ENCODE measurements at places on chromosomes 1 and 21.

DNA sequence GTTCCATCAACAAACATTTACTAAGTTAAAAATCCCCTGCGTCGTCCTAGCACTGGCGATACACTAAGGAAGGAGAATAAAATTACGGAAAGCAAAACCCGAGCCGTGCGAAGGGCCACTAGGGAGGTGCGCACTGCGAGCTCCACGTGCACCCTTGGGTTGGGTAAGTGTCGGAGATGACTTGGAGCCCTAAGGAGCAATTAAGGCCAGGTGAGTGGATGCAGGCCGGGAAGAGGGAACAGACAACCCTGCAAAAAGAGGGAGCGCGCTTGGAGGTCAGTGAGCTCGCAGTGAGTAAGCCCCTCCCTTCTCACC, 704 bp downstream of the WDR4 start:
- no peak for DNase-seq

- peak; percentile 33 for DNase-seq
These were observed 26.2 kb upstream of the DYNLT5 start for GRCh38 chr1:66725885-66726665.

DNA sequence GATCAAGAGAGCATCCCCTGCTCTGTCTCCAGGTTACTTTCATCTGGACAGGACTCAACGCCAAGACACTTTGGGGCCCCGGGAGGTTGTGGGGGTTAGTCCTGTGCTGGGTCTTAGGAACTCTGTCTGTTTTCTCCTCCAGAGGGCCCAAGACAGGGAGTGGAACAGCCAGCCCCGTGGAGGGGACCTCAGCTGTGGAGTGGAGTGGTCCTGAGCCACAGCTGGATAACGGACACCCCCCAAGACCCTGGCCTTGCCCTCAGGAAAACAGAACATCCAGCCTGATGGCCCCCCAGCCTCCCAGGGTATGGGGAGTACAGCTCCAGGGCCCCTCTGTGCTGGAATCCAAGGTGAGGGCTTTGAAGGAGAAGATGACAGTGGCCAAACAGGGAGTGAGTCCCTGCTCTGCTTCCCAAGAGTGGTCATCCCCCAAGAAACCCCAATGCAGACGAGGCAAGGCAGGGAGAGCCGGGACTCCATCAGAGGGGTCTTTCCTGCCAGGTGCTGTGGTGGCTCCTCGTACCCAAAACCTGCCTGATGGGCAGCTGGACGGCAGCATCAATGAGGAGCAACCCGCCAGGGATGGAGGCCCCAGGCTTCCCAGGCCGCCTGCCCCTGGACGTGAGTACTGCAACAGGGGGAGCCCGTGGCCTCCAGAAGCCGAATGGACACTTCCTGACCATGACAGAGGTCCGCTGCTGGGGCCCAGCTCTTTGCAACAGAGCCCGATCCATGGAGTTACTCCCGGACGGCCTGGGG, 3.5 kb downstream of the KIAA1614 start:
- DNase-seq: no peak

GRCh38 chr21:31514598-31514997, 144.9 kb upstream of the SOD1 start:
- no peak for DNase-seq

GRCh38 chr1:181783208-181783607, 278.3 kb downstream of the ZNF648 start:
- no peak for DNase-seq

DNA sequence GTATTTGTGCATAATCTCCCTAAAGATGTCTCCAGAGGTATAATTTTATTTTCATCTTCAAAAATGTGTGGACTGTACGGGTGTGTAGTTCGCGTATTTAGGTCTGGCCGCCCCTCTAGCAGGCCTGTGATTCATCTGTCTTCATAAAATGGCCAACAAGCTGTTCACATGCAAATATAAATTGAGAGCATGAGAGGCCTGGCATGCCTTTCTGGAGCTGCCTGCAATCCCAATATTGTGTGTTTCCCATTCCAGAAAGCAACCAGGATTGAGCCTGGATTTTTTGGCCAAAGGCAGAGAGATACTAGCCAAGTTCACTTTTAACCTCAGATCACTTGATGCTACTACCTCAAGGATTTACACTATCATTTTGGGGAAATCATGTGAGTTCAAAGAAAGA, 197.2 kb downstream of the NFIA start:
- DNase-seq: no peak

- no peak for DNase-seq
These were observed 48.4 kb downstream of the SNX7 start for GRCh38 chr1:98709906-98710305.

DNA sequence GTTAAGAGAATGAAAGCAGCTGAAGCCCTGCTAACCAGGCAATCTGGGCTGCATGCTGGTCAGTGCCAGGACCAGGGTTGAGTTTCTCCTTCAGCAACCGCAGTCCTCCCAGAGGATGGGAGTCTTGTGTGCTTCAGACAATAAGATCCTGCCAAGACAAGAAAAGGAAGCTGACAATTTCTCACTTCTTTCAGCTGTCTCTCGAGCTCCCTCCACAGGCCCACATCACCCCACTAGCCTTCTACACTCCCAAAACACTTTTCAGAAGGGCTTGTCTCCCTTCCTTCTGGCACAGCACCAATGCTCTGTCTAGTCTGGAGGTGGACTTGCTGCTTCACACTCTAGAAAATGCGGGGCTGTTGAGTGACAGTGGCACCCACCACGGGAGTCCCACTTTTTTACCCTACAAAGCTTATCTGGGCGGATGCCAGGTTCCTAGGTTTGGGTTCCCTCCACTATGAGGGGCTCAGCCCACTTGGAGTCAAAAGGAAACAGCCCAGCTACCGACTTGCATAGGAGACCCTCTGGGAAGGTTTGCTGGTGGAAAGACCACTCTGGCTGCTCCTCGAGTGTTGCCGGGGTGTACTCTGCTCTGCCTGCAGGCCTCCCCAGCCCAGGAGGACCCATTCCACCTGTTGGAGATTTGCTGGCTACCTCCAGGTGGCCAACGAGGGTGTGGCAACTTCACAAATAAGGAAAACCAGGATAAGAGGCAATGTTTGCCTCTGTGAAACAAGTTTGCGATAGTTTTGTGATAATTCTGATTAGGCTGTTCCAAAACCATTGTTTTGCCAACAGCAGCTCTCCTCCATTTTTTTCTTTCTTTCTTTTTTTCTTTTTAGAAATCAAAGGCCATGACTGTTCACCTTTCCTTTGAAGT, 68.9 kb downstream of the TENT5C start:
- DNase-seq: peak; percentile 55

DNA sequence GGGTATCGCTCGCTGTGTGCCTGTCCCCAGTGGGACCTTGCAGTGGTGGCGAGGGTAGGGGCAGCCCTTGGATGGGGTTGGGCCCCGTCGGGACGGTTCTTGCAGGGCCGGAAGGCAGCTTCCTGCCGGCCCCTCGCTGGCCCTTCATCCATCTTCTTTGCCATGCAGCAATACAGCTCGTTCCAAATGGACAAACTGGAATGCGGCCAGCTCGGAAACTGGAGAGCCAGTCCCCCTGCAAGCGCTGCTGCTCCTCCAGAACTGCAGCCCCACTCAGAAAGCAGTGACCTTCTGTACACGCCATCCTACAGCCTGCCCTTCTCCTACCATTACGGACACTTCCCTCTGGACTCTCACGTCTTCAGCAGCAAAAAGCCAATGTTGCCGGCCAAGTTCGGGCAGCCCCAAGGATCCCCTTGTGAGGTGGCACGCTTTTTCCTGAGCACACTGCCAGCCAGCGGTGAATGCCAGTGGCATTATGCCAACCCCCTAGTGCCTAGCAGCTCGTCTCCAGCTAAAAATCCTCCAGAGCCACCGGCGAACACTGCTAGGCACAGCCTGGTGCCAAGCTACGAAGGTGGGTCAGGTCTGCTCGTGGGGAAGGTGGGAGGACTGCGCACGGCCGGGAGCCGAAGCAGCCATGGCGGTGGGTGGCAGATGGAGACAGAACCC, 45.8 kb downstream of the SIM2 start:
- DNase-seq: no peak

GRCh38 chr1:88098881-88099280, 585.2 kb upstream of the PKN2 start:
- DNase-seq: no peak

DNA sequence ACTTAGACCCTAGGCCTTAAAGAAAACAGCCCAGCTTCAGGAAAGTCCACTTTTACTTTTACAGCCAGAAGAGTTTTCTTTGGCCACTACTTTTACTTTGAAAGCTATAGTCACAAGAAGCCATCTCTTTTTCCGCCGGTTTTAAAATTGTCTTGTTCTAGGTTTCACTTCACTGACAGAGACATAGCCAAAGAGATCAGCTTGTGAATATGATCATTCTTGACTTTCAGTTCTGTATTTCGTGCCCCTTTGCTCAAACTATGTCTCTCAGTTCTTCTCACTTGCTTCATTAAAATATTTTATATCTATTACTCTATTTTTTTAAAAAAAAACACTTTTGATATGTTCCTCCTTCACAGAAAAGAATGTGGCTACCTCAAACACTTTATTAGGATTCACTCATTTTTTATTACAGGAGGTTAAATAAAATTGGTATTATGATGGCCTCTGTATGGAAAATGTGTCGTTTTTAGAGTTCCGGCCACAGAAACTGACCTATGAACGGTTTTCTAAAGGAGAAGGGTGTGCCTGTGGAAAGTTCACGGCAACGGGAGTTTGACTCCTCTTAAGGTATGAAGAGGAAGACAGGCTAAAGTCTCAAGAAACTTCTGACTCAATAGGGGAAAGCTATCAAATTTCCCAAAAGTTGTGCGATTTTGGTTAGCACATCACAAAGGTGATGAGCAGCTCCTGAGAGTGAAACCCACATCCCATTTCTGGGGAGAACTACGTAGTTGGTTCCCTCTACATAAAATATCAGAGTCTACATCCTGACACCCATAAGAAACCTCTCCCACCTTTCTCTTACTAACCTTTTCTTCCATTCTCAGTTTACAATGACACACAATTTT, 1.2 kb downstream of the MCOLN2 start:
- DNase-seq: peak; percentile 24

- no peak for DNase-seq
These were observed 15.4 kb downstream of the CEP350 start for GRCh38 chr1:179969962-179970361.

DNA sequence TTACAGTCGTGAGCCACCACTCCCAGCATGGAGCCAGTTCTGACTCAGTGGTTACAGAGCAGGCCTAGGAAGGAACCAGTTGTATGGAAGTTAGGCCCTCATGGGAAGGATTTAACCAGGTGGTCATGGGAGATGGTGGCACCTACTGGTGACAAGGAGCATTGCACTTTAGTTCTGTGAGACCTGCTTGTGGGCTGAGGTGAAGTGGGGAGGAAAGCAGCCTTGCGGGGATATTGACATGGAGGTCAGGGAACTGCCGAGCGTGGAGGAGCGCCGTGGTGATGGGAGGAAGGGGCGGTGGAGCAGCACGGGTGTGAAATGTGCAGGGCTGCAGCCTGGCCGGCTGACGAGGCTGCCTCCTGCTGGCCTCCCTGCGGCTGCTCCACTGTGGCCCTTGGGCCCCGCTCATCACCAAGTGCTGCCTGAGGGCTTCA, 100.4 kb downstream of the GALNT2 start:
- peak; percentile 29 for DNase-seq

DNA sequence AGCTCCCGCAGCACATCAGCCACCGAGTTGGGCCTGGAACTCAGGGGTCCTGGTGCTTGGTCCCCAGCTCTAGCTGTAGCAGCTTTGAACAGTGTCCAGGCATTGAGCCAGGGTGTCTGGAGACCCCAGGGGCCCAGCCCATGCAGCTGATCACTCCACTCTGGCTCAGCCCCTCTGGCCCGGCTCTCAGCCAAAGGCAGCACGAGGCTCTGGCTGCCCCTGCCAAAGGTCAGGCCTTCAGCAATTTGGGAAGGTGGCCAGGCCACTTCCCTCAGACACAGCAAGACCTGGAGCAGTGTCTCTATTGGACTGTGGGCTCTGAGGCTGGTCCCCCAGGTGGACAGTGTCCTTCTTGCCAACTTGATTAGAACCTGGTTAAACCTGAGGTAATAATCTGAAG, 34.4 kb upstream of the RNF19B start:
- DNase-seq: no peak

GRCh38 chr1:206557636-206558473, 50.5 kb downstream of the RASSF5 start:
- DNase-seq: no peak

GRCh38 chr1:5911871-5912271, 80.4 kb downstream of the NPHP4 start:
- no peak for DNase-seq

- DNase-seq: no peak
These were observed 65.4 kb downstream of the TP53BP2 start for GRCh38 chr1:223780318-223780717.
